ENCODE measurements at places on chromosomes 7 and 10.
A peak's percentile ranks its signal among the peaks of the same experiment; 100 is the strongest.

DNA sequence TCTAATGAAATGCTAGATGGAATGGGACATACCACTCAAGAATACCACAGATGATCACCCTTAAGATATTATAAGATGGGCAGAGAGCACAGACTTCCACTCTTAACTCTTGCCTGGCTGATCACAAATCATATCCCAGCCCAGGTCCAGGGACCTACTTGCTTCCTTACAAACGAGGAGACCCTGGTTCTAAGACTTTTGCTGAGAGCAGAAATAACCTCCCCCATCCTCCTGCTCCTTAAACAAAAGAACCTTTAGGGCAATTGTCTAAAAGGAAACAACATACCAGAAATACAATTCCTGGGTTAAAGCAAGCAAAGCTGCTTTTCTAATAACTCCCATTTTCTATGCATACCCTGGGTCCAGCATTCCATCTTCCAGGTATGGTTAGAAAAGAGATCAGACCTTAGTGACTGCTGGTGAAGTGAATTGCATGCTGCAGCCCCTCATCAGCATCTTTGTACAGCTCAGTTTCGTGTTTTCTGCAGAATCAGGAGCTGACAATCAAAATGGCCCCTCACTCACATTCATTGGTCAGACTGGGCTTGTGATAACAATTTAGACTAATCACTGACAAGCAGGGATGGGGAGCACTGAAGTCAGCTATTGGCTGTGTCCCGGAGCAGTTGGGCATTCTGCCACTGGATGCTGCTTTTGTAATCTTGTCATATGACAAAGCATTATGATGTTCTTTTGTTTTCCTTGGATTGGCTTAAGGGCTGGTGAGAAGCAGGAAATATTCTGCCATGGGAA, 14.6 kb downstream of the IFIT3 start:
- DNase-seq = no peak

GRCh38 chr10:103787331-103787730, 68.0 kb downstream of the SH3PXD2A start:
- DNase-seq = no peak

GRCh38 chr10:14543904-14544210, 213.1 kb upstream of the FRMD4A start:
- DNase-seq = no peak

GRCh38 chr7:158375034-158375433, 212.6 kb downstream of the PTPRN2 start:
- peak; percentile 83 for DNase-seq

DNA sequence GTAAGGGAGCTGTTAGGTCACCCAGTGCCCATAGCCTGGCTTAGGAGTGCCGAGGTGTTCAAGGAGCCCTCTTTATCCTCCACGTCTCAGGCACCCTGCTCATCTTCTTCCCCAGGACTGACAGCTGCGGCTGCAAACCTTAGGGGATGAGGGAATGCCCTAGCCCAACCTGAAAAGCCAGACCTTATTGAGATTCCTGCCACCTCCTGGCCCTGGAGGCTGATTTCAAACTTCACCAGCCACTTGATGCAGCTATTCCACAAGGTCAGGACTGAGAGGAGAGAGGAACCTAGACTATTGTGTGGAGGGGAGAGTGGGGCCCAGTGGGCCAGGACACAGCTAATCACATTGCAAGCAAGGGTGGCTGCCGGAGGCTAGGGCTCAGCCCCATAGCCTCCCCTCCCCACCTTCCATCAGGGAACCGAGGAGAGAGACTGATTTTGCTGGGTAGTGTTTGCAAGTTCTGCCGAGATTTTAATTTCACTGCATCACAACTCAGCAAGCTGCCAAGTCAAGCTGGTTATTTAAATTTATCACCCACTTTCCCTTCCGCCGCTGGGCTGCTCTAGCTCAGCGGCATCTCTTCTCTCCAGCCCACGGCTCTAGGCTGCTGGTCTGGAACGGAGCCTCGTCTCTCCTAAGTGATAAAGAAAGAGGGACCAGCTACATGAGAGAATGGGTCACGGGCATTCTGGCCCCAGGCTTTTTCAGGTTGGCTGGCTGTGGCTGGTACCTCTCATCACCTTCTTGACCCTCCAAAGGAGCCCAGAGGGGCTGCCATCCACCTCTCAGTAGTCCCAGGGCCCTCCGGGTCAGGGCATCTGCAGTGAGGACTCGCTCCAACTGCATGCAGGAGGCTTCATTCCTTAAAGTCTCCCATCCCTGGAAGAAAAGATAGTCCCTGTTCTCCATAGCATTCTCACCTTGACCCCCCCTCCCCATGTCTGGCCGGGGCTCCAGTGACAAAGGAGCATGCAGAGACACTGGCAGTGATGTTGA, 66.7 kb downstream of the PAX2 start:
- DNase-seq = no peak
